ENCODE measurements at places on chromosomes 5 and 9.

GRCh38 chr9:137406876-137407589, 15.9 kb downstream of the EXD3 start:
- peak; percentile 91 for DNase-seq

DNA sequence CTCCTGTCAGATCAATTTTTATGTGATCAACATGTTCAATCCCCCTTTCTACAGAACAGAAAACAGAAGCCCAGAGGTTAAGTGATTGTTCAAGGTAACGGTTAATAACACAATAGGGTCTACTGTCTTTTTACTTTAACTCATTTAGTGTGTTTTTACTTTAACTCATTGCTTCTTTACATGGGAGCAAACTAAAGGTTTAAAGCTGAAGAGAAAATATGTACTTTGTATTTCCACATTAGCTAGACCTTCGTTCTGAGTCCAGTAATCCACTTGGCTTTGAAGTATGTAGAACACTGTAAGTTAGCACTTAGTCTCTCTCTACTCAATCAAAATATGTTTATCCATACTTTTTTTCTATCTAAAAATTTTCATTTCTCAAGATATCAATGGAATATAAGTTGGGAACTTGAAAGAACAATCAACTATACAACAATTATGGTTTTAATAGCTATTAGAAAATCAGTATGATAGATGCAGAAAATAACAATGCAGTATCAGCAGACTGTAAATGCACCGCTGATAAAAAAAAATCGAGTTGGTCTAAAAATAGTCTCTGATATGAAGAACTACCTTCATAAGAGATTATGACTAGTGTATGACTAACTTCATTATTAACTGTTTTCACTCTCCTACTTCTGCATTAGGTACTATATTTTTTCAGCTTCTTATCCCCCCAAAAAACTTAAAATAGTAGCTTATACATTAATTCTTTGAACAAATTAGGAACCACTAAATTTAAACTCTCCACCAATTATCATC, 20.6 kb downstream of the PGGT1B start:
- no peak for DNase-seq

- no peak for DNase-seq
Measured at GRCh38 chr9:547314-547713, 294.2 kb upstream of the DMRT1 start.

GRCh38 chr5:108430931-108431608, 49.2 kb upstream of the FBXL17 start:
- DNase-seq = no peak

DNA sequence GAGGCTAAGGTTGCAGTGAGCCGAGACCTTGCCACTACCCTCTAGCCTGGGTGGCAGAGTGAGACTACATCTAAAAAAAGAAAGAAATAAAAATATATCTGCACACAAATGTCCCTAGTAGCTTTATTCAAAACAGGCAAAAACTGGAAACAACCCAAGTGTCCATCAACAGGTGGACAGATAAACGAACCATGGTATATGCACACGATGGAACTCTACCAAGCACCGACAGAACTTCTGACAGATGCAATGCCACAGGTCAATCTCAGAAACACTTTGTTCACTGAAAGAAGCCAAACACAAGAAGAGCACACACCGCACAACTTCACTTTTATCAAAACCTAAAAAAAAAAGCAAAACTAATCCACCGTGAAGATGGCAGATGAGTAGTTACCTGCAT, 30.4 kb downstream of the CAMSAP1 start:
- DNase-seq = no peak

DNA sequence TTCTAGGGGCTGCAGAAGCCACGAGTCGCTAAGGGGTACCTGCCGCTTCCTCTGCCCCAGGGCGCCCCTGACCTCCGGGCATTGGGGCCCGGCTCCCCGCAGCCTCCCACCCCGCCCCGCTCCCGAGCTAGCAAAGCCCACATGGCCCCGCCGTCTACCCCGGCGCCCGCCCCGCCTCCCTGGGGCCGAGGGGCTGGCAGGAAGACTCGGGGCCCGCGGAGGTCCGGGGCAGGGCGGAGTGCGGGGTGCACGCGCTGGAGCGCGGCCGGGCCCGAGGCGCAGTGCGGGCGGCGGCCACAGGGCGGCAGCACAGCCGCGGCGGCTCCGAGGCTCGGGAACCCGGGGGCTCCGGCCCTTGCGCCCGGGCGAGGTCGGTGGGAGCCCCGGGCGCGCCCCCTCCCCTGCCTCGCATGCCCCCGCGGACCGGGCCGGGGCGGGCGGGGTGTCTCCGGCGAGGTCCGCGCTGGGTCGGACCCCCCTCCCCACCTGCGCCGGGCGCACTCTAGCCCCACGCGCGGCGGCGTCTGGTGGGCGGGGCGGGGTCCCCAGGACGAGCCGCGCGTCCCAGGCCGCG, 6.7 kb downstream of the NRARP start:
- DNase-seq = peak; percentile 78

DNA sequence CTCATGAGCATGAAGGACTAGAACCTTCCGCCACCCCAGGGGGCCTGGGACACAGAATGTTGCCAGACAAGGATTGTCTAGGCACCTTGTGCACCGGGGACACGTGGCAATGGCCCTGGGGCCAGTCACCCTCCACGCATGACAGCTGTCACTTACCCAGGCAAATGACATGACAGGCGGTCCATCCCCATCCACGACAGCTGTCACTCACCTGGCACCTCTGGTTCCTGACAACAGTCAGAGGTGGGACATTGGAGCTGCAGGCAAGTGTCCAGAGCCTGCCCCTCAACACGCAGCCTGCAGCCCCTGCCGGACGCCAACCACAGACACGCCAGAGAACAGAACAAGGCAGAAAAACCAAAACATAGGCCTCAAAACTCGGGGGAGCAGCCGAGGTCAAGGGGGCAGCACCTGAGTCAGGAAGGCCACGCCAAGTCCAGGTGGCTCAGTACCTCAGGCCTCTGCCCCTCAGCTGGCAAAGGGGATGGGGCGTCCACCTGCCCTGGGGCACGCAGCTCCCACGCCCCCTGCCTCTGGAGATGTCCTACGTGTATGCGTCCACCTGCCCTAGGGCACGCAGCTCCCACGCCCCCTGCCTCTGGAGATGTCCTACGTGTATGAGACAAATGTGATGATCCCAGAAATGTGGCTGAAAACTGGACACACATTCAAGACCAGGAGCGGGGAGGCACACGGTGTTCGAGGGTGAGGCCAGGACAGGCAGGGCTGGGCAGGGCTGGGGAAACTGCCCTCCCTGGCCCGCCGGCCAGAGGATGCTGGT, 14.5 kb downstream of the VAV2 start:
- no peak for DNase-seq

DNA sequence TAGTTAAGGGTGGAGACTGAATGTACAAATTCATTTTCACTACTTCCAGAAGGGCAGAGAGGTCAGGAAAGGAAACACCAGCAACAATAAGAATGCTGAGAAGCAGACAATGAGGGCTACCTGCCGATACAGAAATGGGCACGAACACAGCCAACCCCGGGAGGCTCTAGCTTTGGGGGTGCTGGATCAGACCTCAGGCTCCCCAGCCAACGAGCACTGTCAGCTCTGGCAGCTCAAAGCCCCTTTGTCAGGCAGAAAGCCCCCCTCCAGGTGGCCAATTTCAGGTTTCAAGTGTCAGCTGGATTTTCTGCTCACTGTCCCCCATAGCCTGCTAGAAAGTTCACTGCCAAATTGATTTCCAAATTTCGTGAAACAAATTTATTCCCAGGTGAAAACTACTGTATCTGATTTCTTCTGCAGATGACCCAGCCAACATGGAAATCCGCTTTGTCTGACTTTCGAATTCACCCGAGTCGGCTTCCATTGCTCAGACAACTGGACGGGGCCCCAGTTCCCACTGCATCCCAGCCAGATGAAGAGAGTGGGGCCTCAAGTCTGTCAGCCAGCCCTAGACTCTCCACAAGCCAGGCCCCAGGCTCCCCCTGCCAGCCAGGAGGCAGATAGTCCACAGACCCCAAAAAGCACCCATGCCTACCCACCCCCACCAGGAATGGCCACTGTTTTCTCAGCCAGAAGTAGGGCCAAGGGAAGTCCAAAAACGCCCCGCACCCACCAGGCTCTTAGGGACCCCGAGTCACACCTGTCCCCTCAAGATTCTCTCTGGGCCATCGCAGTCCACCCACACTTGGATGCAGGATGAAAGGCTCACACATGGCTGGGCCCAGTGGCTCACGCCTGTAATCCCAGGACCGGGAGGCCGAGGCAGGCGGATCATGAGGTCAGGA, 96.5 kb upstream of the PHYKPL start:
- no peak for DNase-seq

DNA sequence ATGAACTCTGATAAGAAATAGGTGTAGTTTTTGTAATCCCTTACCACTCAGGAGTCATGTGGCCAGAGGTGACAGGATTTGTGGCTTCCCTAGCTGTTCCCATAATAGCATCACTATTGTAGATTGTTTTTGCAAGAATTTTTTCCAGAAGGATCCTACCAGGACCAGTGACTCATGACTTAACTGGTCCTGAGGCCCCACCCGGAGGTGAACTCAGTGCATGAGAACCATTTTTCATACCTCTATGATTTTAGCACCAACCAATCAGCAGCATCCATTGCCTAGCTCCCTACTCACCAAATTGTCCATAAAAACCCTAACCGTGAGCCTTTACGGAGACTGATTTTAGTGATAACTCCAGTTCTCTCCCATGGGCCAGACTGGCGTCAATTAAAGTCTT, 484.8 kb downstream of the PSAT1 start:
- no peak for DNase-seq

- no peak for DNase-seq
Measured at GRCh38 chr9:136614372-136614922, 48.3 kb upstream of the EGFL7 start.
